Stimulated activated CD8-positive, alpha-beta memory T cell treated with anti-CD3 and anti-CD28 coated beads, Interleukin-15, amount 100 ng/mL, for 24 hours (primary cell): ENCODE measurements at places on chromosomes 12 and 14.

GRCh38 chr12:47980197-47980596 is 16.8 kb downstream of the TMEM106C start:
- no peak for DNase-seq

- DNase-seq = no peak
Observed at GRCh38 chr12:82714427-82714826, 27.7 kb downstream of the TMTC2 start.

- no peak for DNase-seq
Observed at GRCh38 chr12:19836056-19836455, 396.8 kb downstream of the AEBP2 start.

- DNase-seq = no peak
Observed at GRCh38 chr12:203074-203461, 10.9 kb downstream of the SLC6A12 start.

- DNase-seq = no peak
Observed at GRCh38 chr14:35897616-35898111, 71.5 kb downstream of the BRMS1L start.

- no peak for DNase-seq
Observed at GRCh38 chr14:90381999-90382451, 14.8 kb upstream of the CALM1 start.

DNA sequence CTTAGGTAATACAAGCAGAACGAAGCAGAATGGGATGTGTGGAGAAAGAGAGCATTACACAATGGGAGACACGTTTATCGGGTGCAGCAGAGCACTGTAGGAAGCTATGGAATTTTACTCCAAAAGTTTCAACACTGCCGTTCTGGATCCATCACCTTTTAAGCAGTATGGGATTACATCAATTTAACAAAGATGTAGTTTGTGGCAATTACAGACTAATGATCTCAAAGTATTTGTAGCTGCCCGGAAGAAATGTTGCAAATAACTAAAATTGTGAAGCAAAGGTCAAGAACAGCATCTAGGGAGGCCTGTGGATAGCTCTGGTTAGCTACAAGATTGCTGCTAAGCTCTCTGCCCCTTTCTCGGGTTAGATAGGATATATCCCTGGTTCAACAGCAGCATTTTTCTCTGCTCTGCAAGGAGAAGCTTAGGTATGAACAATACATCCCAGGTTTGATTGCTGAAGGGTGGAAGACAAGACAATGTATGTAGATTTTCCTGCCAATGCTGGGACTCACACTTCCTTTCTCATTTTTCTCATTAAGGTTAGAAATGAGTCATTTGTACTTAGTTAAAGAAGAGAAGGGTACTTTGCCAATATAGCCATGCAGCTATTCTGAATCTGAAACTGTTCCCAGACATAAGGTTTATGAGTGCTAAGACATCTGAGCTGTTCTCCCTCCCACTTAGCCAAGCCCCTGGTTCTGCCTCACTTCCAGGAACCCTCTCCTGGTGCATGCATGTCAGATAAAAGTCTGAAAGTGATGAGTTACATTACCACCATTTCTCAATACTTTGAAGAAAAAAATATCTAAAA is 75.0 kb upstream of the HIF1A start:
- DNase-seq = no peak

GRCh38 chr14:50340963-50341362 is 28.8 kb downstream of the DMAC2L start:
- DNase-seq = no peak

GRCh38 chr12:109524466-109525278 is 47.2 kb downstream of the UBE3B start:
- DNase-seq = no peak

GRCh38 chr12:42683933-42684801 is 94.6 kb upstream of the PRICKLE1 start:
- no peak for DNase-seq

DNA sequence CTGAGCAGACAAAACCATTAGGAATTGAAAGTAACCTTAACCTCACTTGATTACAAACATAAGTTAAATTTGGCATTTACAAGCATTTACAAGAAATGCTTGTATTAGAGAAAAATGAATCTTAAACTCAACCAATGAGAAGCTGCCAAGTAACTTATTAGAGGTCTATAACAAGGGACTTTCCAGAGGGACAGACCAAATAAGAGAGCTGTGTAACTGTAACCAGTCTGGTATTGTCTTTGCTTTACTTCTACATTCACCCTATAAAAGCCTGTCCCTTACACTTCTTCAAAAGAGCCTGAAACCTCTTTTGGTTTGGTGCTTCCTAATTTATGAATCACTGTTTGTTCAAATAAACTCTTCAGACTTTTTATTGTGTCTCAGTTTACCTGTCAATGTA is 450.0 kb upstream of the FAR2 start:
- no peak for DNase-seq

- DNase-seq = no peak
Observed at GRCh38 chr12:86772696-86773095, 516.5 kb upstream of the MGAT4C start.

- DNase-seq = no peak
Observed at GRCh38 chr12:116959198-116959460, 48.4 kb downstream of the FBXW8 start.

GRCh38 chr14:48670939-48671338 is 915.2 kb downstream of the RPS29 start:
- DNase-seq = no peak

DNA sequence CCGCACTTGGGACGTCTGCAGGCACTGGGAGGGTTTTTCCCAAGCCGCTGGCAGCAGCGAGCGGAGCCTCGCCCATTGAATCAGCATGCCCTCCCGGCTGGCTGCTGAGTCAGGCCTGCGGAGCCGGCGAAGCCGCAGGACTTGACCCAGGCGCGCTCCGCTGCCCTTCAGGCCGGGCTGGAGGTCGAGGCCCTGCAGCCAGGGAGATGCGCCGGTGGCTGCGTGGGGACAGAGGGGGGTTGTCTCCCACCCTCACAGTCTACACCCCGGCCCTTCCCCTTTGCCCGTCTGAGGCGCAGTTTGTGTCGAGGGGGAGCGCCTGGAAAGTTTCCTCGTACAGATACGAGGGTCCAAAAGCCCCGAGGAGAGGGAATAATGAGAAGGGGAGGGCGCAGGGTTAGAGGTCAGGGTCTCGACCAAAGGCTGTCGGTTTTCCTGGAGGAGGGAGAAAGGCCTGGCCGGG is 759 bp upstream of the KLC1 start:
- DNase-seq = no peak

- no peak for DNase-seq
Observed at GRCh38 chr14:64249363-64249762, 44.8 kb downstream of the ESR2 start.

DNA sequence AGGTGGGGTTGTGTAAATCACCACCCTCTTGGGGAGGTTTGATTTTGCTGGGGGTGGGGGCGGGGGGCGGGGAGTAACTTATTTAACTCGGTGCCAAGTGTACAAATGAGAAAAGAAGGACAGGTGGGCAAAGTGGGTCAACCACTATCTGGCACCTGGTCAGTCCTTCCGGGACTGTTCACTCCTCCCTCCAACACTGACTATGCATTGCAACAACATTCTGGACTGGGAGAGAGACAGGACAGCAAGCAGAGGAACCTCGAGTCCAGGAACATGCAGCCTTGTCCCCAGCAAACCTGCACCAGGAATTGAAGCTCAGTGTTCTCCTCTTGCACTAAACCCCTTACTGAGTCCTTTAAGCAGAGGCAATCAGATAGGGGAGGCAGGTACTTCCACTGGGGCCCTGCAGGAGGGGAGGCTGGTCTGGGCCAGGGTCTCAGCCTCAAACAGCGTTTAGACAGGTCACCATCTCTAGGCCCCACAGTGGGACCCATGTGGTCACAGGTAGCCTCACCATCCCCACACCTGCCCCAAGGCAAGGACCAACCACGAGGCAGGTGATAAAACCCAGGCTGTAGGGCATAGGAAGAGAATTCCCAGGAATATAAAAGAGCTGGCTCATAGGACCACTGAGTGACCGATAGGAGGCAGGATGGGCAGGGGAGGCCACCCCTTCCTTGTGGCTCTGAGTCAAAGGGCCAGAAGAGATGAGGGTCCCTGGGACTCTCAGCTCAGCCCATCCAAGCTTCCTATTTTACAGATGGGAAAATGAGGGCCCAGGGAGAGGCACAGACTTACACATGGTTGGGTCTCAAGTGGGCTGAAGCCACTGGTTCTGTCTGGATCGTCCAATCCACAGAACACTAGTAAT is 9.8 kb downstream of the CCDC85C start:
- DNase-seq = no peak

GRCh38 chr12:88633312-88633711 is 53.0 kb upstream of the KITLG start:
- no peak for DNase-seq

DNA sequence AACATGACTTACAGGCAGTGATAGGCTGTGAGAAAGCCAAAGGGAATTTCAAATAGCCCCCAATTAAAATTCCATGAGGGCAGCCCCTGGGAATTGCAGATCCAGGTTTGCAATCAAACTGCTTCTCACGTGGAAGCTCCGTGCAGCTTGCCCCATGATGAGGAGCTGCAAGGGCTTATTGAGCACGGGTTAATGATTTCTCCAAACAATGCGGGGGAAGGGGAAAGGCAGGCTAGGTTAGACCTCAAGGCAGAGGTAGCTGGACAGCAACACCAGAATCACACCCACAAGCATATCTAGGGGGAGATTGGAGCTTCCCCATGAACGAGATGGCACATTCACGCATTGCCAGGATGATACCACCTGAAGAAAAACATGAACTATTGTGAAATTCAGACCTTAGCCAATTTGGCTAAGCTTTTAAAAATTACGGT is 5.0 kb upstream of the DUSP6 start:
- DNase-seq = no peak

- no peak for DNase-seq
Observed at GRCh38 chr14:37078131-37078530, 94.3 kb downstream of the SLC25A21 start.

DNA sequence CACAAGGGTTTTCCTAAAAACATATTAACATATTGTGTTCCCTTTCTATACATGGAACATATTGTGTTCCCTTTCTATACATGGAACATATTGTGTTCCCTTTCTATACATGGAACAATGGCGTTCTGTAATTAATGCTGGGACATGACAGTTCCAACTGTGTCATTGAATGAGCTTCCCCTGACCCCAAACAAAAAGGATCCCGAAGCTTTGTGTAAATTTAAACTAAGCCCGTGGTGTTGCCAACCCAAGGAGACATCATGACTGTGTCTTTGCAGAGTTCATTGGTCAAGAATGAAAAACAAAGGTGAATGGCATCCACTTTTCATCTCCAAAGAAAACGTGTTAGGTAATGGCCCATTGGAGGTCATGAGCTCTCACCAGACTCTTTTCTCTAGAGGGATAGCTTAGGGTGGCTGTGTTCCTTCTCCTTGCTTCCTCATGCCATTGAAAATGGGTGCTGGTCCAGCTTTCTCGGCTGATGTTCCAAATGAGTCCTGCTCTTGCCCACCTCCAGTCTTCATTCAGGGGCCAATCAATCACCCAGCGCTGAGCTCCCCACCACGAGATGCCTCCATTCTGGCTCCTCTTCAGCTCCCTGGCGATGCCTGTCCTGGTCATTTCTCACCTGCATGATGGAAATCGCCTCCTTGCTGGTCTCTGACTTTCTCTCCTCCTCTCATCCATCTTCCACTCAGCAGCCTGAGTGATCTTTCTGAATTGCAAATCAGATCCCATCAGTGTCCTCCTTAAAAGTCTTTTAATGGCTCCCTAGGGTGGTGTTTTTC is 156.1 kb downstream of the VRK1 start:
- DNase-seq = no peak

- no peak for DNase-seq
Observed at GRCh38 chr12:119996417-119996816, 7.4 kb downstream of the BICDL1 start.

DNA sequence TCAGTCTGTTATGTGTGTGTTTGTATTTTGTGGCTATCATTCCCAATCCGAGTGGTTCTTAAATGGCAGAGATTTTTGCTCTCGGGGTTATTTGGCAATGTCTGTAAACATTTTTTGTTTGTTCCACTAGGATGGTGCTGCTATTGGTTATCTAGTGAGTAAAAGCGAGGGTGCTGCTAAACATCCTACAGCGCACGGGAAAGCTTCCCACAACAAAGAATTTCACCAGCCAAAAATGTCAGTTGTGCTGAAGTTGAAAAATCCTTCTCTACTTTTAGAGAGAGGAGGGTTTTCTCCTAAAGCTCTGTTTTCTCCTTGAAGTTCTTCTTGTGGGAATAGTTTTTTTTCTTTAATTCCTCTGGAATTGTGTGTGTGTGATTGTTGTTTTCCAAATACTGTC is 2.4 kb downstream of the EXD2 start:
- DNase-seq = no peak

GRCh38 chr12:2467447-2468195 is 327.1 kb upstream of the FKBP4 start:
- no peak for DNase-seq

GRCh38 chr14:30204431-30204980 is 276.9 kb upstream of the PRKD1 start:
- DNase-seq = no peak

DNA sequence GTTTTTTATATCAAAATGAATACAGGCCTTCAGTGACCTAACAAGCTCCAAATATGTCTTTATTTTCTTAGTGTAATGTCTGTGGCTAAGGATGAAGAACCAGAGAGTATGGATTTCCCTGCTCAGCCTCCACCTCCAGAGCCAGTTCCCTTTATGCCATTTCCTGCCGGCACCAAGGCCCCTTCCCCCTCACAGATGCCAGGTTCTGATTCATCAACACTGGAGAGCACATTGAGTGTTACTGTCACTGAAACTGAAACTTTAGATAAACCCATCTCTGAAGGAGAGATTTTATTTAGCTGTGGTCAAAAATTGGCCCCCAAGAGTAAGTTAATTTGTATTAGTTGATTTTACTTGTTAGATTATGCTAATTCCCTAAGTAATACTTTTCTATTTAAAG is 61.0 kb downstream of the KIAA0586 start:
- DNase-seq = no peak

DNA sequence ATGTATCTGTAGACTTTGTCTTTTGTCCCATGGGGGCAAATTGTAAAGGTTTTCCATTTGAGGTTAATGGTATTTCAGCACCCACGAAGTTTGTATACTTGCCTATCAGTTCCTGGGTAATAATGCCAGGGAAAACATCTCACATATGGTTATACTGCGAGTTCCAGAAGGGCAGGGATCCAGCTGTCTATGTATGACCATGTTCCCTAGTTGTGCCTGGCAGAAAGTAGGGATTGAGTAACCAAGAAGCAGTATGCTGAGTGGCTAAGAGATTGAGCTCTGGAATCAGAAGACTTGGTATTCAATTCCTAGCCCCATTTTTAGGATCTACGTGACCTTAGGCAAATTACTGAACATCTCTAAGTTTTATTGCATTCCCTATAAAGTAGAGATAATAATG is 173.2 kb upstream of the PWP1 start:
- no peak for DNase-seq

GRCh38 chr14:36751920-36752319 is 90.3 kb downstream of the PAX9 start:
- no peak for DNase-seq

GRCh38 chr12:17097674-17098073 is 491.7 kb upstream of the LMO3 start:
- no peak for DNase-seq

- no peak for DNase-seq
Observed at GRCh38 chr12:120847814-120848213, 56.3 kb downstream of the SPPL3 start.
